ENCODE measurements at places on chromosomes 4 and X. TPM values are rescaled to one million over a fixed set of nuclear protein-coding genes. Genes with fewer than 3 reads are reported as not detected.

- DNase-seq, result no peak
Observed at GRCh38 chr4:109266236-109266635, 36.2 kb downstream of the COL25A1 start.

- no peak for DNase-seq
Observed at GRCh38 chrX:151515237-151515636, 48.2 kb upstream of the PASD1 start.

DNA sequence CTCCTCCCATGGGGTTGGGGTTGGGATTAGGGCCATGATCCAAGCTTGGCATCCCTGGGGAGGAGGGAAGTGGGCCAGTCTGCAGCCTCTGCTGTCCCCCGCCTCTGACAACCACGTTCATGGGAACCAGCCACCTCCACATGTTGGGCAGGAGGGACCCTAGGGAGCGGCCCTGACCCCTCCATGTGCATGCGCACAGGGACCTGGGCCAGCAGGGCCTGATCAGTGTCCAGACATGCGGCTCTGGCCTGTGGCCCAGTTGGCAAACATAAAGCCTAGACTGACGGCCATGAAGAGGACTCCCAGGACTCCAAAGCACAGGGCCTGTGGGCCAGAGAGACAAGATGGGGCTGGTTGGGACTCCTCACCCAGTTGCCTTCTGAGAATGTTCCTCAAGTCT, 11.3 kb downstream of the SLC38A5 start:
- no peak for DNase-seq

DNA sequence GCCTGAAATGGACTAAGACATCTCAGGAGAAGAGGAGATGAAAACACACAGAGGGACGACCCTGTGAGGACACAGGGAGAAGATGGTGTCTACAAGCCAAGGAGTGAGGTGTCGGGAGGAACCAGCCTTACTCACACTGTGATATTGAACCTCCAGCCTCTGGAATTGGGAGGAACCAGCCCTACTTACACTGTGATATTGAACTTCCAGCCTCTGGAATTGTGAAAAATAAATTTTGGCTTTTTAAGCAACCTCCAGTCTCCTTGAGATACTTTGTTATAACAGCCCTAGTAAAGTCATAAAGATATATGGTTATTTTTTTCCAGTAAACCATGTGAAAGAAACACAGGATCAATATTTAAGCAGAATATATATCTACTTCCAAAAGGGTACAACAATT, 76.5 kb downstream of the DHRSX start:
- DNase-seq, result no peak

DNA sequence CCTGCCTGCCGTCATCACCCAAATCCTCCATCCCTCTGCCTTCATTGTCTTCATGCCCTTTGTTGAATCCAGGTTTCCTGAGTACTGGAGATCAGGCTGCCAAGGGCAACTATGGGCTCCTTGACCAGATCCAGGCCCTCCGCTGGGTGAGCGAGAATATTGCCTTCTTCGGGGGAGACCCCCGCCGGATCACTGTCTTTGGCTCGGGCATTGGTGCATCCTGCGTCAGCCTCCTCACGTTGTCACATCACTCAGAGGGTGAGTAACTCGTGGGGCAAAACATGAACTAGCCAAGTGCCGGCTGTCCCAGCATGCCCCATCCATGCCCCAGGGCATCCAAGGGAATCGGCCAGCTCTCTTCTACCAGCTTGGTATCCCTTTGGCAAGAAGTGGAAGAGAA, 19.4 kb downstream of the NLGN3 start:
- no peak for DNase-seq

DNA sequence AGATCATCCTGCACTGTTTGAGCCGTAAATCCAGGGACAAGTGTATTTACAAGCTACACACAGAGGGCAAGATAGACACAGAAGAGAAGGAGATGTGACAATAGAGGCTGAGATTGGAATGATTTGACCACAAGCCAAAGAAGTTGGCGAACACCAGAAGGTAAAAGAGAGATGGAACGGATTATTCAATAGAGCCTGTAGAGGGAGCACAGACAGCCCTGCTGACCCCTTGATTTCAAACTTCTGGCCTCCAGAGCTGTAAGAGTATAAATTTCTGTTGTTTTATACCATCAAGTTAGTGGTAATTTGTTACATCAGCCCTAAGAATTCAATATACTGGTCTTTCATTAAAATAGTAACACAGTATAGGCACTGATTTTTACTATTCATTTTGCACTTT, 447.8 kb downstream of the FAT4 start:
- no peak for DNase-seq

GRCh38 chr4:146960634-146961033, 15.0 kb upstream of the TTC29 start:
- no peak for DNase-seq

GRCh38 chr4:183256756-183257385, 63.2 kb downstream of the CLDN22 start:
- DNase-seq, result no peak

DNA sequence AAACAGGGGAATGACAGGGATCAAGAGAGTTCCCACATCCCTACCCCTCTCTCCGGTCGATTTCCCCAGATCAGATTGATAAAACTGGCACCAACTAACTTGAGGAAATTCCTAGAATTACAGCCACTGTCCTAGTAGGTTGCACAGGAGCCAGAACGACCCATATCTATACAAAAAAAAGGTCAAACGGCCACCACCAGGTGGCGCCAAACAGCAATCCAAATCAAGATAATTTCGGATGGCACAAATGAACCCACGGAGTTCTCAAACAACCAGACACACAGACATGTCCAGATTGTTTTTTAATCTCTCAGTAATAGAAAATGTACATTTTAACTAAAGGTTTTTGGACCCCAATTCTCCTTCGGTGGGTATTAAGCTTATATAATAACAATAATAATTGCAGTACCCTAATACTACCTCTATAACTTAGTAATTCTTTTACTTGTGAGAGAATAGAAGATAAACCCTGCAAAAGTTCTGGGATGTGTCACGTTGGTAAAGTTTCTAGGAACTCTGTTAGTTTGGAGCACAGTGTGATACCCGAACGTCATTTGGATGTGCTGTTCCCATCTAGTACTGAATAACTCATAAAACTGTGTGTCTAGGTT, 212.6 kb downstream of the SPOCK3 start:
- peak; percentile 44 for DNase-seq

DNA sequence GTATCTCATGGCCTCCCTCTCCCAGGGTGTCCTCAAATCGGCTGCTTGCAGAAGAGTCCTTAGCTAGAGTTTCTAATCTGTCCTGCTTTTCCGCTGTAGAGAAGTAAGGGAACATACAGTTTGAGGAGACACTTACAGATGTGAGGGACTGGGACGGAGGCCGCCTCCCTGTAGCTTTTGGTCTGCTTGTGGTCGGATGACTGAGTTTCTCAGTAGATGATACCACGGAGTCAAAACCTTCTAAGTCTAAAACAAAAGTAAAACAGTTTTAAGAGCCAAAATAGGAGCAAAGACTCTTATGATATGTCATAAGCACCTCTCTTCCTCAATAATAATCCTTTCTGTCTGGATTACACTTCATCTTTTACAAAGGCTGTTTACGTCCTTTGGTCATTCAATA, 34.5 kb upstream of the MAP3K15 start:
- no peak for DNase-seq

GRCh38 chr4:13860126-13860525, 232.6 kb upstream of the BOD1L1 start:
- no peak for DNase-seq

Gene VCX
- not detected for polyA plus RNA-seq

Gene TRO
- 95.6 TPM for polyA plus RNA-seq

Gene ARSH
- 0.13 TPM for polyA plus RNA-seq

Gene HSFX3
- not detected for polyA plus RNA-seq

Gene S100G
- not detected for polyA plus RNA-seq

Measured in right lung (tissue), 10 donors.